Stimulated activated CD8-positive, alpha-beta memory T cell treated with anti-CD3 and anti-CD28 coated beads, Interleukin-2, amount 100 ng/mL, for 48 hours (primary cell): ENCODE measurements at places on chromosomes 1 and 21.

DNA sequence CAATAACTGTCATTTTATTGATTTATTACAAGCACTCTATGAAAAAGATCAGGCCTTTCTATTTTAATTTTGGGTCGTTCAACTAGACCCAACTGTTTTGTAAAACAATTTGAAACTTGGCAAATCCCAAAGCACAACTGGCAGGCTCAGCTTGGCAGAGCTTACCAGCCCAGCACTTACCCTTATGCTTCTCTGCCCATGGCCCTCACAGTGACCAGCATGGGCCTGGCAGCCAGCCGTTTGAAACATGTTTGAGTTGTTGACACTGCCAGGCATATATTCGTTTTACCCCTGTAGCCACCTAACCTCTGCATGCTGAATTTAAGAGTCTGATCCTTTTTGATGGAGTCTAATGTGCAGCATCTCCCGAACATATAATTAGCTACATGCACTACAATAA is 796.7 kb upstream of the ADGRL2 start:
- no peak for DNase-seq

DNA sequence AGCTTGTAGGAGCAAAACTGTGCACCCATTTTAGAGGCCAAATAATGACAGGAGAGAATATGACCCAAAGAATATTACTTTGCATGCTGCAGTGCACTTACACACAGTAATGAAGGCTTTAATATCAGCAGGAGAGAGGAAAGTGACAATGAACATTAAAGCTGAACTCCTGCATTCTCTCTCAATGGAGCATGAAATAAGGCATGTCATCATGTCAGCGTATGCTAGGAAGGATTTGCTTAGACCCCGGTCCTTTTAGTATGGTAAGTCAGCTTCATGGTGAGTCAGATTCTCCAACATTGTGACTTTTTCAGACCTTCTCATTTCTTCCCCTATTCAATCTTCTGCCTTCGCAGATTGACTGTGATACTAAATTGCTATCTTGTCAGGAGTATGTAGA is 210.7 kb upstream of the TMPRSS15 start:
- DNase-seq = no peak

- DNase-seq = no peak
Measured at GRCh38 chr1:100456880-100457279, 81.1 kb upstream of the GPR88 start.

GRCh38 chr1:170881268-170882265 is 53.8 kb upstream of the MROH9 start:
- no peak for DNase-seq

GRCh38 chr1:243598433-243598832 is 251.6 kb downstream of the AKT3 start:
- no peak for DNase-seq

- DNase-seq = no peak
Measured at GRCh38 chr1:232381394-232382100, 248.4 kb downstream of the SIPA1L2 start.

DNA sequence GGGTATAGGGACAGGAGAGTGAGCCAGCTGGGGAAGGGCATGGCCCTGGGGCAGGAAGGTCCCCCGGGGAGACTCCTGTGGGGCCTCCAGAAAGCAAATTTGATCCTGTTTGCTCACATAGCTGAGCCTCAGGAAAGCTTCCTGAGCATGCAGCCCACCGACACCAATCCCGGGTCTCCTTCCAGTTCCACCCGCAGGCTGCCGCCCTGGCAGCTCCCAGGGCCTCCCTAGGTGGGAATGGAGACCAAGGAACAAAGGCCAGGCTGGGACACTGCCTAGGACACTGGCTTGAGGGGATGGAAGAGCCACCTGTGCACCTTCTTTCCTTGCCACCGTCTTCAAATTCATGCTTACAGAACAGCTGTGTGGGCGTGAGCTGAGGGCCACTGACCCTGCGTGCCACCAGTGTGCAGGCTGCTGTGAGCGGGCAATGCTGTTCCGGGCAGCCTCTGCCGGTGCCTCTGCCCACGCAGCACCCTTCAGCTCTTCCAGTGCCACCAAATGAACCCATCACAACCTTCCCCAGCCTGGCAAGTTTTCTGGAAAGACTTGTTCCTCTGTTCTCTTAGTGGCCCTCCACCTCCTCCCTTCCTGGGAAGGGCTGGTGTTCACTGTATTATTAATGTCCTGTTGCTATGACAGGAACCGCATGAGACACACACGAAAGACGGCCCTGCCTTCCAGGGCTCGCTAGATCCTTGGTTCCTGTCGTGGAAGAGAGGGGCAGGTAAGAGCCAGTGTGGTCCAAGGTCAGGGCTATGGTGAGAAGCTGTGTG is 53.6 kb downstream of the ACBD3 start:
- DNase-seq = no peak

DNA sequence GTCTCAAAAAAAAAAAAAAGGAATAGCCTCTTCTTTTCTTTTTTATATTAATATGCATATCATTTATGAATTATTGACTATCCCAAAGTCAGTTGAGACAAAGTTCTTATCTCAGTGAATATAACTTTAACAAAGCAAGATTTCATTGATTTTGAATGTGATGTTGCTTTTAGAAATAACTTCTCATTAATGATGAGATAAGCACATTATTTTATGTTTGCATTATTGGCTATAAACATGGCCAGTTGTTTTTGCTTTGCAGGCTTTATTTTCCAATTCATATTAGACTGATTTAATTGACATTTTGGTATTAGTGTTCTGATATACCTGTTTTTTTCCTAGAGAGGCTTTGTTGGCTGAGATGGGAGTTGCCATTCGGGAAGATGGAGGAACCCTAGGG is 81.3 kb downstream of the KIF1B start:
- no peak for DNase-seq

DNA sequence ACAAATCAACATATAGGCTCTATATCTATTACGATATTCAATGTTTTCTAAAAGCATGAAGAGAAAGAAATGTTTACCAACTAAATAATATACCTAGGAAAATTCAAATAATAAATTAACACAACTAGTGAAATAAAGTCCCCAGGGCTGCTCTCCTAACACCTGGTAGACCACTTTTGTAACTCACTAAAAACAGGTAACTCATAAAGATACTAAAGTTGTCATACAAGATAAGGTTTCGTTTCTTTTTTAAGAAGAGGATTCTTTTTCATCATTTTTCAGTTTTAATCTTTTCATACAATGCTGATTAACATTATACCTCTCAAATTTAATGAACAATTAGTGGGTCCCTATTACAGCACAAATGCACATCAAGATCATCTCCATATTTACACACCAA is 99.0 kb downstream of the ZZZ3 start:
- DNase-seq = no peak

GRCh38 chr1:87880764-87881163 is 552.1 kb downstream of the LMO4 start:
- no peak for DNase-seq

DNA sequence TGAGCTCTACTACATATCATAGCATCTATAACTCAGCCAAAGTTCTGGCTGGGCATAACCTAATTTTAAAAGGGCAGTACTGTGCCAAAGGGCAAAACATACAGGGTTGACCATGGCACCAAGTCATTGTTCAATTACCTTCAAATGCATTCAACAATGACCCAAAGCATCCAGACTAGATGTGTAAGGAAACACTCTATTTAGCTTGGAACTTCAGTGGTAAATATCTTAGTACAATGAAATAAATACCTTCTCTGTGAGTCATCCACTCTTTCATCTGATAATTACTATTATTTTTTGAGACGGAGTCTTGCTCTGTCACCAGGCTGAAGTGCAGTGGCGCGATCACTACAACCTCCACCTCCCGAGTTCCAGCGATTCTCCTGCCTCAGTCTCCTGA is 70.0 kb downstream of the NVL start:
- DNase-seq = no peak

DNA sequence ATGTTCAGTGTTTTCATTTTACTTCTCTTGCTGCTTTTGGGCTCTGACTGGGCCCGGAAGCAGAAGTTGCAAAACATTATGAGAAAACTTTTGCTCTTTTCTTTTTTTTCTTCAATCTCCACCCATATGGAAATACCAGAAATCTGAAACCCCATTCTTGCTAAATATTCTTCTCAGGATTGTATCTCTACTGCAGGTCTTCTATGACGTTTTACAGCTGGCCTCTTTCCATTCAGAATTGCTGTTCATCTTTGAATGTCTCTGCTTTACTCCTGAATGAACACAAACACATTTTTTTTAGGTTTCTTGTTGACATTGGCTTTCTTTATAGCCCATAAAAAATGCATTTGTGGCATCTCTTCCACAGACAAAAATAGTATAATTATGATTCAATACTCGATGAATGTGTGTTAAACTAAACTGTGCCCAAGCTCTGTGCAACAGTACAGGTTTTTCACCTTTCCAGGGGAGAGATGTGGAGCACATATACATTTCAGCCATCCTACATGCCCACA is 18.8 kb downstream of the PTPRC start:
- no peak for DNase-seq

GRCh38 chr1:228256626-228257375 is 49.0 kb downstream of the OBSCN start:
- no peak for DNase-seq

GRCh38 chr1:161091796-161092507 is 2.6 kb upstream of the NECTIN4 start:
- no peak for DNase-seq

- no peak for DNase-seq
Measured at GRCh38 chr1:19469004-19469403, 16.3 kb downstream of the CAPZB start.

- peak; percentile 25 for DNase-seq
Measured at GRCh38 chr1:28329395-28330153, 734 bp downstream of the MED18 start.

DNA sequence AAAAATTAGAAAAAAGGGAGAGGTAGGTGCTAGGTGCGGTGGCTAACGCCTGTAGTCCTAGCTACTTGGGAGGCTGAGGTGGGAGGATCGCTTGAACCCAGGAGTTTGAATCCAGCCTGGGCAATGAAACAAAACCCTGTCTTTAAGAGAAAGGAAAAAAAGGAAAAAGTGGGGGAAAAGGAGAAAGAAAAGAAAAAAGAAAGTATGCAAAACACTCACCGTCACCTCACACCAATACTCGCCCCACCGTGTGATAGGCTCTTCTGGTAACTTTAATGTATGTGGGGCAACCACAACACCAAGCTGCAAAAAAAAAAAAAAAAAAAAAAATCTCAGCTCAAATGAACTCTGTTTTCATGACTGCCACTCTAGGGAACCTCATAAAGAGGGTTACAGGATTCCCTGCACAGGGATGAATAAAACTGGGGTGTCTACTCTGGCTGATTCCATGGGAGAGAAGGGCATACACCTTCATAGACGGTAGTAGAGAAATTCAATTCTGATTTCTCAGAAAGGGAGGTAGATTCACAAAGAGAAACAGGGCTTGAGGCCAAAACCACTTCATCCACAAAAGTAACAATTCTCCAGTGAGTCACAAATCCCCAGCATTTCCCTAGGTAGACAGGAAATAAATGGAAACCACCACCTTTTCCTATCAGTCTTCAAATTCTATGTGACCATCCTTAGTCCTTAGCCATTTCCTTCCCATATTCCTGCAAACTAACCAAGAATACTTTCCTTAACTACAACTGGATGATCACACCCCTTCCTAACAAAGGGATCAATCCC is 2.5 kb downstream of the MRPL9 start:
- no peak for DNase-seq

DNA sequence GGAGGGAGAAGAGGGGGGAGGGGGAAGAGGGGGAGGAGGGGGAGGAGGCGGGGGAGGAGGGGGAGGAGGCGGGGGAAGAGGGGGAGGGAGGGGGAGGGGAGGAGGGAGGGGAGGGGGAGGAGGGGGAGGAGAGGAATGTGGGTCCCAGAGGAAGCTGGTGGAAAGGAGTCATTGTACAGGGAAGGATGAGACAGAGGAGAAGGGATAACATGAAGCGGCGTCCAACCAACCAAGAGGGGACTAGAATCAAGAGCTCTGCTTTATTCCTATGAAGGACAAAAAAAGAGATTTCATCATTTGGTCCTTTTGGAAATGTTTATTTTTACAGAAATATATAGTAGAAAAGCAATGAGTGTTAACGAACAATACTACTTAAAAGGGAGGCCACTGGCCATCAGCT is 24.5 kb downstream of the COA6 start:
- no peak for DNase-seq

- DNase-seq = no peak
Measured at GRCh38 chr1:167955915-167956314, 19.0 kb upstream of the MPC2 start.

DNA sequence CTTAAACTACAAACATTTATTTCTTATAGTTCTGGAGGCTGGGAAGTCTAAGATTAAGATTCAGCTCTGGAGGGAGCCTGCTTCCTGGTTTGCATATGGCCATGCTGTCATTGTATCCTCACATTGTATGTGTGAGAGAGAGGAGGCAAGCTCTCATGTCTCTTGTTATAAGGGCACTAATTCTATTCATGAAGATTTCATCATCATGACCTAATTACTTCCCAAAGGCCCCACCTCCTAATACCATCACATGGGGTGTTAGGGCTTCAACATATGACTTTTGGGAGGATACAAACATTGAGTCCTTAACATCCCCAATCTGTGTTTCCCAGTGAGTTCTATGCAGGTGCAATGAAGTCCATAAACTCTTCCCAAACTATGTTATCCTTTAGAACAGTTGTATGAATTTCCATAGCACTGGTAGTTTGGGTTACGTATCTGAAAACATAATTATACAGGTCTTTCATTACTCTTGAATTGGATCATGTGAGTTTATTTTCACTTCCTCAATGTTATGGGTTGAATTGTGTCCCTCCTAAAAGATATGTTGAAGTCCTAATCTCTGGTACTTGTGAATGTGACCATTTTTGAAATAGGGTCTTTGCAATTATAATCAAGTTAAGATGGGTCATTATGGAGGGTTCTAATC is 124.2 kb downstream of the RUNX1 start:
- DNase-seq = no peak

DNA sequence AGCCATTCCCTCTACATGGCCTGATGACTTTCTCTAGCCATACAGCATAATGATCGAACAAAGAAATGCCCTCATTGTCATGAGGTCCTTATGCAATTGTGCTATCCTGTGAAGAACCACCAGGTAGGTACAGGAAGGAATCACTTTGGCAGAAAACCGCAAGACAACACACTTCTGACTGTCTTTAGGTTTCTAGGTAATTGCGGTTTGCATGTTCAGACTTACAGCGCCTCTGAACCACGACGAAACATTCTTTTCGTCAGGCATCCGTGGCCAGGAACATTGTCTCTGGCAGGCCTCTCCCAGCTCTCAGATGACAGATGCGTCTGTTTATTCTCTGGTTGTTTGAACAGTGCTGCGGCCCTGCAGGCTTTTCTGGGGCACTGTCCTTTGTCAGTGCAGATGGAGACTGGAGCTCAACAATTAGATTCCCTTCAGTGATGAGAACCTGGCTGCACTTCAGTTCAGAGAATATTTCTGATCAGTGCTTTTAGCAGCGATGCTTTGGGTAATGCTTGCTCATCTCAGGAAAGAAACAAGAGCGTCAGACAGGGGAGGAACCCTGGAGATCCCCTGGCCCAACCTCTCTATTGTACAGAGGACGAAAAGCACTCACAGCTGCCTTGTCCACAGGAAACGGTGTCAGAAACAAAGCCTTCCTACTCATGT is 63.4 kb downstream of the B3GALT5 start:
- DNase-seq = no peak

GRCh38 chr1:153220606-153221303 is 3.4 kb downstream of the PRR9 start:
- DNase-seq = no peak

GRCh38 chr1:192126030-192126619 is 32.1 kb upstream of the RGS18 start:
- DNase-seq = no peak

- DNase-seq = no peak
Measured at GRCh38 chr1:59738152-59738551, 76.6 kb upstream of the HOOK1 start.

GRCh38 chr1:169604781-169605560 is 18.7 kb upstream of the F5 start:
- DNase-seq = no peak
